ENCODE measurements at places on chromosomes 5 and 9. TPM values are rescaled to one million over a fixed set of nuclear protein-coding genes. Genes with fewer than 3 reads are reported as not detected.

Gene NIPSNAP3A
- total RNA-seq, result 38.2 TPM

Gene IL9
- not detected for total RNA-seq

Gene CFAP90
- total RNA-seq, result 0.49 TPM

Gene GRM6
- total RNA-seq, result not detected

GRCh38 chr5:115655994-115656393 is 30.2 kb upstream of the TMED7 start:
- DNase-seq, result no peak

DNA sequence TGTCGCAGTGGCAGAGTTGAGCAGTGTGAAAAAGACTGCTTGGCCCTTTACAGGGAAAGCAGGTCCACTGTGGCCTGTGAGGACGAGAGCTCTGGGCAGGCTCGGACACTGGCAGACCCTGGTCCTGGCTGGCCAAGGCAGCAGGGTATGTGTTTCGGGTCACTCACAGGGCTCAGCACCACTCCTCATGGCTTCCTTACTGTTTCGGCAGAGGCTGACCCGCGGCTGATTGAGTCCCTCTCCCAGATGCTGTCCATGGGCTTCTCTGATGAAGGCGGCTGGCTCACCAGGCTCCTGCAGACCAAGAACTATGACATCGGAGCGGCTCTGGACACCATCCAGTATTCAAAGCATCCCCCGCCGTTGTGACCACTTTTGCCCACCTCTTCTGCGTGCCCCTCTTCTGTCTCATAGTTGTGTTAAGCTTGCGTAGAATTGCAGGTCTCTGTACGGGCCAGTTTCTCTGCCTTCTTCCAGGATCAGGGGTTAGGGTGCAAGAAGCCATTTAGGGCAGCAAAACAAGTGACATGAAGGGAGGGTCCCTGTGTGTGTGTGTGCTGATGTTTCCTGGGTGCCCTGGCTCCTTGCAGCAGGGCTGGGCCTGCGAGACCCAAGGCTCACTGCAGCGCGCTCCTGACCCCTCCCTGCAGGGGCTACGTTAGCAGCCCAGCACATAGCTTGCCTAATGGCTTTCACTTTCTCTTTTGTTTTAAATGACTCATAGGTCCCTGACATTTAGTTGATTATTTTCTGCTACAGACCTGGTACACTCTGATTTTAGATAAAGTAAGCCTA is 15.7 kb downstream of the SQSTM1 start:
- no peak for DNase-seq

GRCh38 chr5:176742246-176743105 is 67.9 kb upstream of the UNC5A start:
- no peak for DNase-seq

DNA sequence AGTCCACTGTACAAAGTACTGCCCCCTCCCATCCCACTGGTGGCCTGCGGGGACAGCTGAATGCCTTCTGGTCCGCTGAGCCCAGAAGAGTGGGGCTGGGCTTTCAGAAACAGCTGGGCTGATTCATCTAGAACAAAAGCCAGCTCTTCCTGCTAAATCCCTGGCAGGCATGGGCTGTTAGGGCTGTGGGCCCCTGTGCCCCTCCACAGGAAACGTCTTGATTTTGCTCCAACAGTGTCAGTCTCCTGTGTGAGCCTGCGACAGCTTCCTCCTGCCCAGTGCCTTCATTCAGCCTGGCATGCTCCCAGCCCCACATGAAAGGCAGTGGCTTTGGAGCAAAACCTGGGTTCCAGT is 6.9 kb upstream of the GSN start:
- DNase-seq, result peak; percentile 80

- DNase-seq, result no peak
Measured at GRCh38 chr9:132783006-132783405, 95.1 kb downstream of the AK8 start.
